Stimulated activated CD8-positive, alpha-beta memory T cell treated with anti-CD3 and anti-CD28 coated beads, Interleukin-2, amount 100 ng/mL, for 1 hour (primary cell): ENCODE measurements at places on chromosomes 3 and 15.

- no peak for DNase-seq
Measured at GRCh38 chr3:13670292-13670691, 121.4 kb downstream of the FBLN2 start.

- no peak for DNase-seq
Measured at GRCh38 chr3:190854062-190854461, 8.4 kb downstream of the GMNC start.

- DNase-seq: no peak
Measured at GRCh38 chr15:99441444-99441800, 124.4 kb upstream of the MEF2A start.

GRCh38 chr15:70447928-70448698 lies 315.2 kb downstream of the UACA start:
- DNase-seq: peak; percentile 19

DNA sequence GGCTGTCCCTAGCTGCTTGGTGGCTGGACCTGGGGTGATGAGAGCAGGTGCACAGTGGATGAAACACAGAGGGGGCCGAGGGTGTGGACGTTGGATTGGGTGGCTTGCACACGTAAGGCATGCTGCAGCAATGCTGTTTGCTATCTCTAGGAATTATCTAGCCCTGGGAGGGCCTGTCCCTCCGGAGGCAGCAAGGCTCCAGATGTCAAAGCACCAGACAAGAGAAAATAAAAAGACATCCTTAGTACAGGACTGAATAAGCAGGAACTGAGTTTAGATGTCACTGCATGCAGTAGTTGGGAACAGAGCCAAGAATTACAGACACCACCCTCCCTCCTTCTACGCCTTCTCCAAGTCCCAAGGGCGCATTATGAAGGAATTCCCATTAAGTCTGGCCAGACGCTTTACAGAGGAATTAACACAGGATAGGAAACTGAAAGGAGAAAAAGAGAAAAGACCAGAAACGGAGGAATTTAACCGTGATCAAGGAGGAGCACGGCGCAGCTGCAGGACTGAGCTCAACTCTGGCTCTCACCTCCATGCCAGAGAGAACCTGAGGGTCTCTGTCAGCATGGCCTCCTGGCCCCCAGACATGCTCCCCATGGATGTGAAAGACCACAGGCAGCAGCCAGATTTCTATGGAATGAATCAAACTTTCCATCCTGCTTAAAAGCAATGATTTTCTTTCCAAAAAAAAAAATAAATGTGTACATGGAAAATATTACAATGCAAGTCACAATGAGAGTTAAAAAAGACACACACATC lies 13.8 kb downstream of the ATP10A start:
- DNase-seq: no peak

DNA sequence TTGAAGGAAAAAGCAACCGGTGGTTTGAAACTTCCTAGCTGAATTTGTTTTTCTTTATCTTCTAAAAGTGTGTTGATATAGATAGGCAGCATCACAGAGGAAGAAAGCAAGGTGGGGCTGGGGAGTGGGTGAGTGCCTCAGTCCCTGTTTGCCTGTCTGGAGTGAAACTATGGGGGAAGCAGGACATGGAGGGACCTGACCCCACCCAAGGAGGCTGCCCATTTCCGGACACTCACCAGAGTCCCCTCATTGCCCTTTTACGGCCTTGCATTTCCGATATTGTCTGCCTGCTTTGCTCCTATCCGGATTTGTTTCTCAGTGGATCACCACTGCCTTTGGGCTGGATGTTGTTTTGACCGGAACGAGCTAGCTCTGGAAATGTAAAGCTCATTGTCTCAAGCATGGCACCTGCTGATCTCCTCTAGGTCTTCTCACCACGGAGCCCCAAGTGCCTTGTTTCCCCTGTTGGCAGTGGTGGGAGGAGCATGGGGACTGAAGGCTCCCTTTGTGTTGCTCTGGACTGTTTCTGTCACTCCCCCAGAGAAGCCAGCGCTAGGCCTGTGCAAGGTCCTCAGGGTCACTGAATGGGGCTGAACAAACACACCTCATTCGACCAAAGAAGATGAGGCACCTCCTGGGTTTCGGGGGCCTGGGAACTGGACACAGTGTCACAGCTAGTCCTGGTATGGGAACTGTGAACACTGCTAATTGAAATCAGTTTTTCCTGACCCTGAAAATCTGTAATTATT lies 7.0 kb downstream of the CLDN11 start:
- no peak for DNase-seq

GRCh38 chr15:25670025-25670554 lies 193.0 kb downstream of the ATP10A start:
- no peak for DNase-seq

DNA sequence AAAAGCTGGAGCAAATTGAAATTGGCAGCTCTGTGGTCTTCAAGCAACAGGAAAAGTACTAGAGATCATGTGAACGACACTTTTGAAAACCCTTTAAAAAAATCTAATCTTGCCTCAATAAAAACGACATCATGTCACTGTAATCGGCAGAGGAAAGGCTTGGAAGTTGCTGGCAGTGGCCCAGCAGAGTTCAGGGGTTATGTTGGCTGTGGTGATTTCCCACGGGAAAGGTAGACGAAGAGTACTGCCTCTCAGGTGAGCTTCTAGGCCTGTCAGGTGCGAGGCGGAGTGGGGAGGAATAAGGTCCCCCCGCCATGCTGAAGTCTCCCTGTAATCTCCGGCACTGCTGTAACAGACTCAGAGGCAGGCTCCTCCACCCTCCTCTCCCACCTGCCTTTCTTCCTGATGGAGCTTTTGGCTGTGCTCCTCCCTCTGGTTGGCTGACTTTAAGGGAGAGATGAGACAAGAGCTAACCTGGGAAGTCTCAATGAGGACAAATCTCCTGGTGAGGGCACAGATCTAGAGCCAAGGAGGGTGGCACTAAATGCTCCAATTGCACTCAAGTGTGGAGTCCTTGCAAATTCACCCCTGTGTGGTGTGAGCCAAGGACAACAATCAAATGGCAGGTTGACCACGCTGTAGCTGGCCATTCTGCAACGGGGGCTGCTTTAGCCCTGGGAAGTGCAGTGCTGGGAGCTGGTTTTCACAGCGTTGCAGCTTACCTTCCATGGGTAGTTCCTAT lies 18.7 kb upstream of the HES1 start:
- no peak for DNase-seq

GRCh38 chr3:43696441-43696840 lies 5.7 kb downstream of the ABHD5 start:
- no peak for DNase-seq

GRCh38 chr3:49930922-49931321 lies 1.3 kb upstream of the MON1A start:
- no peak for DNase-seq

GRCh38 chr3:29181149-29181780 lies 99.6 kb upstream of the RBMS3 start:
- no peak for DNase-seq

- DNase-seq: no peak
Measured at GRCh38 chr3:179973931-179974361, 62.8 kb downstream of the PEX5L start.

GRCh38 chr3:15361494-15362214 lies 29.3 kb upstream of the SH3BP5 start:
- DNase-seq: no peak

DNA sequence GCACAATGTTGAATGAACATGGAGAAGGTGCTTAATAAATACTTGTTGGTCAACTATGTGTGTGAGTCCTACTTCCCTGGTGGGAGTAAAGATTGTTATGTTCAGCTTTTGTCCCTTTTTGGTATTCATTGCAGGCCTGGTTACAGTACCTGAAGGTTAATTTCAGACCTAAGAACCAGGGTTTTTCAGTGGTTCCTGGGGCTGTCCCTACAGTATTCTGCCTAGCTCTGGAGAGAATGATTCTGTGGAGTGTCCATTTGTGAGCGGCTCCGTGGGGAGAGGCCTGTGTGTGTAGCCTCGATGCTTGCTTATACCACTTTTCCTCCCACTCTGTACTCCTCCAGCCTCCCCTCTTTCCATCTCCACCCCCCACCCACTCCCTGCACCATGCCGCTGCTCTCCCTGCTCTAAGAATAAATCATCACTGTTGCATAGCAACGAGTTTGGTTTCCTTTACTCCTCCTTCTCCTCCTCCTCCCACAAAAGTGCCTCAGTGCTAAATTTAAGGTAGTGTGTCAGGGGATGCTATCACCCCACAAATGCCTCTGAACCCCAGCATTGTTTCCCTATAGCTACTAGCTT lies 150.6 kb upstream of the ROPN1 start:
- no peak for DNase-seq

- peak; percentile 26 for DNase-seq
Measured at GRCh38 chr3:130759692-130760338, 13.2 kb upstream of the PIK3R4 start.

- no peak for DNase-seq
Measured at GRCh38 chr3:68728343-68728742, 204.0 kb downstream of the TAFA4 start.

DNA sequence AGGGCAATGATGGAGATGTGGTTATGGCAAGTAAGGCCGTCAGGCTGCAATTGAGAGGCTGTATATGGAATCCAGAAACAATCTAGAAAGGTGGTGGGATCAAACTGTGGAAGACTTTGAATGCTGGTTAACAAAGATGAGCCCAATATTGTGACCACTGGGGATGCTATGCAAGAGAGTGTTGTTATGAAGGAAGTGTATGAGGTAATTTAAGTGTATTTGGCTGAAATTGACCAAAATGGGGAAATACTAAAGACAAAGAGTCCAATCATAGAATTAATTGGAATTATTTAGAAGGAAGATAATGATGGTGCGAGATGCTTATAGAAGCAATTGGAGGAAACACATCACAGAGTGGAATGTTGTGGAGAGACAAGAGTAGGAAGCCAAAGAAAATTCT lies 24.5 kb downstream of the BTLA start:
- DNase-seq: no peak

GRCh38 chr3:115245438-115245837 lies 98.3 kb upstream of the ZBTB20 start:
- DNase-seq: no peak

- DNase-seq: no peak
Measured at GRCh38 chr15:28125673-28126651, 26.8 kb upstream of the OCA2 start.

DNA sequence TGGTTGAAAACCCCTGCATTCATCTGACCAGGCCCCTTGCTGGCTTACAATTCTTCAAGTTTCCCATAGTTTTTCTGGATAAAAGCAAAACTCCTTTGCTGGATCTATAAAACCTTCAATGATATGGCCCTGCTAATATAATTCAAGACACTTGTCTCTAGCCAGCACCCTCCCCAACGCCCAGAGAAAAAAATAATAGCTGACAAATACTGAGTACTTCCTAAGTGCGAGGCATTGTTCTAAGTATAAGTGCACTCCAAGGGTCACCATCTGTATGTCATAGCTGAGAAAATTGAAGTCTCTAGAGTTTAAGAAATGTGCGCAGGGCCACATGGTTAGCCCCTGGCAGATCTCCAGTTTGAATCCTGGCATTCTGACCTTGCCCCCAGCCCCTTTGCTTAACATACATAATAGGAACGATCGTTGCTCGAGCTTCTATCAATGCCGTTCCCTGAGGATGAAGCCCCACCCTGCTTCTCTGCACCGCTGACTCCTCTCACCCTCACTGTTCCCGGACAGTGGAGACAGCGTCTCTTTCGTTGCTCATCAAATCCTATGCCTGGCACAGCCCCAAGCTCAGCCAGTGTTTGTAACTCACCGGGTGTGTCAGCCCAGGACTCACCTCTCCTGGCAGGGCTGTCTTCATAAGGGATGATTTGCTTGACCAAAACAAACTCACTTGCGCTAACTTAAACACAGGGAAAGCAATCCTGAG lies 377.1 kb upstream of the PROK2 start:
- no peak for DNase-seq

DNA sequence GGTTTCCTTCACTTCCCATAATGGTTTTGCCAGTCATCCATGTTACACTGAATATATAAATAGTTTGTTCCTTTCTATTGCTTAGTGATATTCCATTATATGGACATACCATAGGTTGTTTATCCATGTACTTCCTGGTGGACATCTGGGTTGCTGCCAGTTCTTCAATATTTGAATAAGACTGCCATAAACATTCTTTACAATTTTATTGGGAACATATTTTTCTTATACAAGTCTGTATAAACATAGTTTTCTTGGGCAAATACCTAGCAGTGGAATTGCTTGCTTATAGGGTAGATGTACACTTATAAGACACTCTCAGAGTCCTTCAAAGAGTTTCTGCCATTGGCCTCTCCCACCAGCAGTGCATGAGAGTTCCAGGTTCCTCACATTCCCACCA lies 231.4 kb downstream of the OPA1 start:
- no peak for DNase-seq

DNA sequence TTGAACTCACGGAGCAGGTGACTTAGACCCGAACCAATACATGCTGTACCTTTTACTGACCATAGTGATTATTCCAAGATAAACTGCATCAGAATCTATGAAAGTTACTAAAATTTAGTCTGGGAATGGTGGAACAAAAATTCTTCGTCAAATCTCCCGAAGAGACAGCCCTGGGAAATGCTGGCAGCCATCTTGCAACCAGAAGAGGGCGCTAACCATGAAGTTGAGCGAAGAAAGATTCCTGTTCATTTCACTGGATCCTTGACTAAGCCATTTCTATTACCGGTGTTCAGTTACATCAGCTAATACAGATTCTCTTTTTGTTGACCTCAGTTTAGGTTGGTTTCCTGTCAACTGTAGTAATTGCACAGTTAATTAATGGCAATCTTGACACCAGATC lies 199.6 kb downstream of the SLC9A9 start:
- DNase-seq: no peak
